ENCODE measurements at places on chromosomes 13 and 19.

GRCh38 chr13:113329656-113330312 lies 32.7 kb downstream of the LAMP1 start:
- no peak for DNase-seq
- H3K27me3 ChIP-seq = no peaks in the 10 kb centered on the region
- H3K36me3 ChIP-seq = peaks cover 5% of the 10 kb centered on the region
- peaks cover 9% of the 10 kb centered on the region for H3K4me1 ChIP-seq
- H3K4me3 ChIP-seq = no peak overlapping the region

- peaks cover 66% of the 10 kb centered on the region for H3K36me3 ChIP-seq
- H3K27me3 ChIP-seq = no peaks in the 10 kb centered on the region
- peak overlapping the region; percentile 97 for H3K27ac ChIP-seq
- DNase-seq = no peak
- peak overlapping the region; percentile 36 for H3K4me3 ChIP-seq
- peaks cover 41% of the 10 kb centered on the region for H3K4me1 ChIP-seq
These were observed 42.8 kb upstream of the DCUN1D2 start for GRCh38 chr13:113533161-113533840.

DNA sequence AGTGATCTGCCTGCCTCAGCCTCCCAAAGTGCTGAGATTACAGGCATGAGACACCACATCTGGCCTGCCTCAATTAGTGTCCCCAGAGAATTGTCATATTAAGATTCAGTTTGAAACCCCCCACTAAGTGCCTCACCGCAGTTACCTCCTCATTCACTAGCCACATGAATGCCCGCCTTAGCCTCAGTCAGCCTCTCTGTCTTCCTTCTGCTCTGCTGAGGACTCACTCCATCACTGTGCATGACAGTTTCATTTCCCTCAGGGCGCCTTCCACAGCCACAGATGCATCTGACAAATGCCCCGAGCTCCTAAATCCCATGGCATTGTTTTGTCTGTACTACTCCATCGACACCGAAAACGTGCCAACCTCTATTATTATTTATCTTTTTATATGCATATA lies 23.3 kb downstream of the MIPEP start:
- peaks cover 6% of the 10 kb centered on the region for H3K4me1 ChIP-seq
- H3K27ac ChIP-seq = no peak overlapping the region
- DNase-seq = no peak
- H3K27me3 ChIP-seq = no peaks in the 10 kb centered on the region

- H3K4me1 ChIP-seq = no peaks in the 10 kb centered on the region
- no peaks in the 10 kb centered on the region for H3K36me3 ChIP-seq
- DNase-seq = no peak
- H3K4me3 ChIP-seq = no peak overlapping the region
- no peaks in the 10 kb centered on the region for H3K27me3 ChIP-seq
These were observed 29.9 kb downstream of the NLRP13 start for GRCh38 chr19:55902080-55902751.

GRCh38 chr13:26965952-26966700 lies 205.5 kb downstream of the USP12 start:
- no peaks in the 10 kb centered on the region for H3K36me3 ChIP-seq
- peaks cover 57% of the 10 kb centered on the region for H3K4me1 ChIP-seq
- no peak for DNase-seq
- peaks cover 23% of the 10 kb centered on the region for H3K27me3 ChIP-seq

- H3K27me3 ChIP-seq = peaks cover 4% of the 10 kb centered on the region
- H3K4me1 ChIP-seq = peaks cover 5% of the 10 kb centered on the region
- no peaks in the 10 kb centered on the region for H3K36me3 ChIP-seq
- H3K27ac ChIP-seq = no peak overlapping the region
- H3K4me3 ChIP-seq = no peak overlapping the region
- no peak for DNase-seq
These were observed 420.9 kb upstream of the NBEA start for GRCh38 chr13:34521171-34521570.

- DNase-seq = no peak
- no peak overlapping the region for H3K27ac ChIP-seq
- H3K36me3 ChIP-seq = peaks cover 6% of the 10 kb centered on the region
- peaks cover 33% of the 10 kb centered on the region for H3K27me3 ChIP-seq
These were observed 1.2 kb upstream of the GAMT start for GRCh38 chr19:1402411-1403070.

- DNase-seq = no peak
- H3K4me3 ChIP-seq = no peak overlapping the region
- H3K4me1 ChIP-seq = no peaks in the 10 kb centered on the region
These were observed 490.7 kb downstream of the TDRD3 start for GRCh38 chr13:60887711-60888110.

GRCh38 chr13:85590231-85590931 lies 208.8 kb downstream of the SLITRK6 start:
- no peaks in the 10 kb centered on the region for H3K36me3 ChIP-seq
- peak overlapping the region; percentile 61 for H3K27ac ChIP-seq
- DNase-seq = no peak

DNA sequence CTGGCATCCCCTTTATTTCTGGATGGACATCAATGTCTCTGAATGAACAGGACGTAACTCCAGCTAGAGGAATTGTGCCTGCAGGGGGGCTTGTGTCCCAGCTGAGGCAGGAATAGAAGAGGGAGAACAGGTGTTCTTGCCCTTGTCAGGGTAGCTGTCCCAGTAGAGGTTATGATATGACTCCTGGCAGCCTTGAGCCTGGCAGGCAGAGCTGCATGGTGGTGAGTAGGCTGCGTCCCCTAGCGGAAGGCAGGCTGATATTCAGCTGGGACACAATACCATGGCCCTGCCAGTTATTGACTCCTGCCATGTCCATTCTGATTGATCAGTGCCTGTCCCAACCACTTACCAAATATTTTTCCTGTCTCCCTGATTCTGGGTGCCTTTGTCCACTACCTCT lies 197.2 kb downstream of the RAP2A start:
- H3K27ac ChIP-seq = no peak overlapping the region
- no peaks in the 10 kb centered on the region for H3K27me3 ChIP-seq
- peaks cover 5% of the 10 kb centered on the region for H3K36me3 ChIP-seq
- peaks cover 24% of the 10 kb centered on the region for H3K4me1 ChIP-seq
- no peak overlapping the region for H3K4me3 ChIP-seq

DNA sequence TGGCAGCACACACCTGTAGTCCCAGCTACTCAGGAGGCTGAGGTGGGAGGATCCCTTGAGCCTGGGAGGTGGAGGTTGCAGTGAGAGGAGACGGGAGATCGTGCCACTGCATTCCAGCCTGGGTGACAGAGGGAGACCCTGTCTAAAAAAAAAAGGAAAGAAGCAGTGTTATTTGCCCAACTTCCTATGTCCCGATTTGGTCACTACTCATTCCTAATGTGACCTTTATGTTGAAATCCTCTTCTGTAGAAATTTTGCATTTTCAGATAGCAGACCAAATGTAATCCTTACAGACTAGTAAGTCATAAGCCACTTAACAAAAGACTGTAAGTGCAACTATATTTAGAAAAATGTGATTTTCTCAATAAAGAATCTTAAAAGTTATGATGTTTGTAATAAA lies 18.2 kb upstream of the STK24 start:
- H3K27me3 ChIP-seq = peaks cover 5% of the 10 kb centered on the region
- H3K36me3 ChIP-seq = no peaks in the 10 kb centered on the region
